ENCODE measurements at places on chromosomes 2 and 18.

DNA sequence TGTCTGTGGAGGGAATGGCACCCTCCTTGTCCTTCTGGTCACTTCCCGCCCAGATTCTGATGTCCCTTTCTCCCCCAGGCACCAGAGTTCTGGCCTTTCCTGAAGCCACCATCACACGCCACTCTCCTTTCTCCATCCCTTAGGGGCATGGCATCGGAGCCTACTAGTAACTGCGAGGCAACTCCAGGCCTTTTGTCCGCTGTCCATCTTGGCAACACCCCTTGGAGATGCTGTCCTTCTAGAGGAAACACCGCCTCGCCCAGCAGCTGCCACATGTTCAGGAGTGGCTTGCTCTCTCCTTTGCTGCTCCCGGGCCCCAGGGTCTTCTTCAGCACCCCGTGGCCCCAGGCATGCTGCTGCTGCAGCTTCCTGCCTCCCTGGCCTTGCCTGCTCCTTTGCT is 267.0 kb downstream of the SRBD1 start:
- no peak for DNase-seq

- no peak for DNase-seq
These were observed 9.6 kb downstream of the PTPRM start for GRCh38 chr18:7576685-7577084.

GRCh38 chr18:56770873-56771272 is 119.7 kb downstream of the WDR7 start:
- no peak for DNase-seq

DNA sequence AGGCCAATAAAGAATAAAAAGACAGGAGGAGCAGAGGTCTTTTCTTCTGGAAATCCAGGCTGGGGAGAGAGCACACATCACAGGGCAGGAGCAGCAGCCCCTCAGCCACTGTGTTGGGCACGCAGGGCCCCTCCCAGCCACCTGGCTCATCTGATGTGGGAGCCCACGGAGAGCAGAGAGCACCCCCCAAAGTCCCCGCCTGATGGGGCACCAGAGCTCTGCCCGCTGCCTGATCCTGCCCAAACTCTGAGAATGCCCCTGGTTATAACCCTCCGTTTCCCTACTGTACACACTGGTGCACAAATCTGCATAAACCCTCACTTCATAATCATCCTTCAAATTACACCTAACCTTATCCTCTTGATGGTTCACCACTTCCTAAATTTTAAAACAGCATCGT is 111.3 kb downstream of the HDAC4 start:
- no peak for DNase-seq

GRCh38 chr18:58364876-58365528 is 263.9 kb downstream of the ALPK2 start:
- DNase-seq = peak; percentile 38

DNA sequence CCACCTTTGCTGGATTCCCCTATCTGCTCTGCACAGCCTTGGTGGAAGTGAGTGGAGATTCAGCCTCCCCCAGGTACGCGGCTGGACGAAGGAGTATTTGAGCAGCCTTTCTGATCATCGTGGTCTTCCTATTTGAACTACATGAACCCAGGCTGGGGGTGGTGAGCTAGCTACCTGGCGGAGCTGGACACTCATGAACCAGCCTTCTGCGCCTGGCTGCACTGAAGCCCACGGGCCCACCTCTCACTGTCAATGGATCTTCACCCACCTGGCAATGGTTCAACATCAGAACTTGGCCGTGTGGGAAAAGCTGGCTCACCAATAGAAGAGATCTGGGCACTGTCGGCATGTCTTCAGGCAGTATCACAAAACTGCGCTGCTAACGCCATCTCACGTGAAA is 35.4 kb downstream of the ANKMY1 start:
- no peak for DNase-seq

- peak; percentile 55 for DNase-seq
These were observed 49.7 kb upstream of the CD28 start for GRCh38 chr2:203656522-203657287.

- DNase-seq = no peak
These were observed 86.7 kb upstream of the RANBP2 start for GRCh38 chr2:108632332-108633160.

GRCh38 chr2:136111711-136112110 is 6.2 kb downstream of the CXCR4 start:
- no peak for DNase-seq

- no peak for DNase-seq
These were observed 78.3 kb downstream of the POLR1A start for GRCh38 chr2:86027196-86027921.

GRCh38 chr2:129623783-129624182 is 355.7 kb upstream of the RAB6C start:
- no peak for DNase-seq

DNA sequence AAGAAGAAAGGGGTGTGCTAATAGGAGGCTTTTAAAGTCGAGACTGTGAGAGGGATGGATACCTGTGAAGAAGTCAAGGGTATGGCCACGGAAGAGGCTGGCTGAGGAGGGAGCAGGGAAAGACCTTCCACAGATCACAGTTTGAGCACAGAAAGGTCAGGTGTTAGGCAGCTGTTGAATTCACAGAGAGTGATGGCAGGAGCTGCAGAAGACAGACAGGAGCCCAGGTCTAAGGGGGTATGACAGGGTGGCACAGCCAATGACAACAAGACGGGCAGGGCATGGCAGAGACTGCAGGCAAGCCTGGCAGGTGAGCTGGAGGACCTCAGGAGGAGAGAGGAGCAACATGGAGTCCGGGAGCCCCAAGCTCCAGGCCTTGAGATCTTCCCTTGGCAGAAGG is 163.1 kb downstream of the LAMA1 start:
- DNase-seq = no peak

GRCh38 chr18:59939127-59939526 is 39.3 kb downstream of the PMAIP1 start:
- DNase-seq = no peak

- peak; percentile 94 for DNase-seq
These were observed 53.6 kb downstream of the GALNT1 start for GRCh38 chr18:35635170-35635569.

GRCh38 chr2:15896859-15897258 is 43.5 kb upstream of the MYCN start:
- no peak for DNase-seq

DNA sequence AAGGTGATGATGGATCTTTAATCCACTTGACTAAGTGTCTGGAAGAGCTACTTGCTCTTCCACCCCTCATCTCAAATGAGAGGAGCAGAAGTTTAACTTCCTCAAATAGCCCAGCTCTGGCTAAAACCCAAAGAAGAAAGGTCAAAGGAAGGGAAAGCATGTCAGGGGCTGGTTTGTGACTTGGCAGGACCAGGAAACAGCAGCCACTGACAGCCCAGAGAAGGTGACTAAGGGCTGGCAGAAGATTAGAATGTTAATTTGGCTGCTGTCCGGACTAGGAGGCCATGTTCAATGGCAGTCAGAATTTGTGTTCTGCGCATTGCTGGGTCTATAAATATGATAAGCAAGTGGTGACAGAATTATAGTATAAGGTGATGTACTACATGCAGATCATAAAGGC is 386.2 kb downstream of the SETBP1 start:
- DNase-seq = no peak

- DNase-seq = no peak
These were observed 32.2 kb downstream of the DGKD start for GRCh38 chr2:233386382-233387041.
